ENCODE measurements at places on chromosomes 1 and 21.

- no peak for DNase-seq
- H3K4me1 ChIP-seq, result no peaks in the 10 kb centered on the region
Measured at GRCh38 chr1:75472089-75472970, 138.6 kb downstream of the SLC44A5 start.

GRCh38 chr1:229379846-229380245, 37.0 kb upstream of the CCSAP start:
- no peaks in the 10 kb centered on the region for H3K36me3 ChIP-seq
- H3K27ac ChIP-seq, result no peak overlapping the region
- H3K4me1 ChIP-seq, result no peaks in the 10 kb centered on the region
- no peak overlapping the region for H3K4me3 ChIP-seq
- H3K27me3 ChIP-seq, result no peaks in the 10 kb centered on the region

DNA sequence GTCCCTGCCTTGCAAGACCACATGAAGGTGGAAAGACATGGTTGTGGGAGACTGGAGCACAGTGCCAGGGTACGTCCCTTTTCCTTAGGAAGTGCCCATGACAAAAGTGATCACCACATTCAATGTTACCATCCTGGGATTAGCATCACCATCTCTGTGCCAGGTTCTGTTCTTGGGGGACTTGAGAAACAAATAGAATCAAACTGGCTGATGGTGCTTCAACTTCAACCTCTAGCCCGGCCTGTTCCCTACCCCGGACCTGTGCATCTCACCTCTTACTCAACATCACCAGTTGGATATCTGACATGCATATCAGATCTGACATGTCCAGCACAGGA, 153.3 kb downstream of the GRIK3 start:
- H3K36me3 ChIP-seq, result no peaks in the 10 kb centered on the region
- no peak for DNase-seq
- H3K27me3 ChIP-seq, result peaks cover 3% of the 10 kb centered on the region
- no peaks in the 10 kb centered on the region for H3K4me1 ChIP-seq
- no peak overlapping the region for H3K4me3 ChIP-seq

- peak; percentile 64 for DNase-seq
- H3K27ac ChIP-seq, result no peak overlapping the region
- H3K27me3 ChIP-seq, result no peaks in the 10 kb centered on the region
- no peaks in the 10 kb centered on the region for H3K36me3 ChIP-seq
- no peak overlapping the region for H3K4me3 ChIP-seq
- H3K4me1 ChIP-seq, result no peaks in the 10 kb centered on the region
Measured at GRCh38 chr1:34460193-34460592, 283.5 kb downstream of the C1orf94 start.

DNA sequence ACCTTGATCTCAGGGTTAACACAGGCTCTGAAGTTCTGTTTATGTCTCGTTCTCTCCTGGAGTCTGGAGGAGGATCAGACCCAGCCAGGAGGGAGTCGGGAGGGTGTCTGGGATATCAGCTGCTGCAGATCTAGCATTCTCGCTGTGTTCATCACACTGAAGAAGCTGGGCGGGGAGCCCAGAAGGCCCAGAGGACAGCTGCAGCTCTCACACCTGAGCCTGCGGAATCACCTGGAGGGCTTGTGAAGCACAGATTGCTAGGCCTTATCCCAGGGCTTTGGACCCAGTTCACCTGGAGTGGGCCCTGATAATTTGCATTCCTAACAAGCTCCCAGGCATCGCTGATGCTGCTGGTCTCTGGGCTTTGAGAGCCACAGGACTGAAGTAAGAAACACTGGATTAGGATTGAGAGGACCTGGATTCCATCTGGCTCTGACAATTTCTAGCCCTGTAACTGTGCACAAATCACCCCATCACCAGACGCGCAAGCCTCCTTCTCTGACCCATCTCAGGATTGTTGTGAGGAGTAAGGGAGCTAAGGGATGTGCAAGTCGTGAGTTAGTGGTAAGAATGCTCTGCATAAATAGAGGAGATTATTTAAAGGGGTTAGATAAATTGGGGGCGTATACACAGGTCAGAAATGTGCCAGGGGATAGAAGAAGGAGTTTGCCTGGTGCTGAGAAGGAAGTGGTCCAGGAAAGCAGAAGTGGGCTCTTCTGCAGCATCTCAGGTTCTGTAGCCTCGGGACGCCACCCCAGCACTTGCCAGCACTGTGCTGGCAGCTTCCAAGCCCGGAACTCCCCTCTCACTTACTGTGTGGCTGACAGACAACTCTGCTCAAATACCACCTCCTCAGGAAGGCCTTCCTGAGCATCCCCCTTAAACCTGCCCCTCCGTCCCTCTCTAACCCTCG, 19.1 kb downstream of the ABCA4 start:
- H3K36me3 ChIP-seq, result no peaks in the 10 kb centered on the region
- H3K4me1 ChIP-seq, result peaks cover 7% of the 10 kb centered on the region
- no peak overlapping the region for H3K4me3 ChIP-seq
- DNase-seq, result no peak
- no peak overlapping the region for H3K27ac ChIP-seq

- H3K27me3 ChIP-seq, result peaks cover 2% of the 10 kb centered on the region
- no peak overlapping the region for H3K4me3 ChIP-seq
- peaks cover 9% of the 10 kb centered on the region for H3K36me3 ChIP-seq
- DNase-seq, result no peak
- H3K27ac ChIP-seq, result no peak overlapping the region
- peaks cover 26% of the 10 kb centered on the region for H3K4me1 ChIP-seq
Measured at GRCh38 chr1:172382990-172383389, 37.5 kb upstream of the C1orf105 start.

DNA sequence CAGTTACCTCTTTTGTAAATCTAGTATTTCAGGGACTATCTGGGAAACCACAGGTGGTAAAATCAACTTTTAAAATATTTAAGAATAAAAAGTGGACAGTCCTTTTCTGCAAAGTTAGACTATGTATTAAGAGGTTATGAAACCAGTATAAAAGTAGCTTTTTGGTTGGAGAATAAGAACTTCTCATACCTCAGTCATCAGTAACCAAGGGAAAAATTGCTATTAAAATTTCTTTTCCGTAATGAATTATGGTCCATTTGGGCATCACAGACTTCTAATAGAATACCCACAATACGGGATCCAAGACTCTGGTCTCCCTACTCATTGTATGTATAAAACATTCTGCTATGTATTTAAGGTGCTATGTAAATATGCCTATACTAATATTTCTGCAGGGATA, 51.9 kb downstream of the ABL2 start:
- H3K4me3 ChIP-seq, result no peak overlapping the region
- H3K27me3 ChIP-seq, result no peaks in the 10 kb centered on the region
- no peak overlapping the region for H3K27ac ChIP-seq
- no peaks in the 10 kb centered on the region for H3K36me3 ChIP-seq
- no peak for DNase-seq
- H3K4me1 ChIP-seq, result no peaks in the 10 kb centered on the region

DNA sequence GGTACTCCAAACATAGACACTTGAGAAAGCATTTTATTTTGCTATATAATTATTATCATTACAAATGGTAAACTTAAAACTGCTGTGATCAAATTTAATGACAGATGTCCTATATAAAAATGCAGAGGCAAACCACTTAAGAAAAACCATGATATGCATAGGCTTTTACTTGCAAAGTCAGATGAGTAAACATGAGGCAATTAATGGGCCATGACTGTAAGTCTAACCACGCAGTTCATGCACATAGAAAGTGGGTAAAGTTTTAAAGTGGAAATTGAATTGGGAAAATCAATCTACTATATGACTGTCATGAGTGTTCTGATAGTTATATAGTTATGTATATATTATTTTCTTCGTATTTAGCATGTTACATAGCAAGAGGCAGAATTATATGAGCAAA, 219.2 kb downstream of the PTPRC start:
- H3K4me3 ChIP-seq, result no peak overlapping the region
- H3K27ac ChIP-seq, result no peak overlapping the region
- H3K4me1 ChIP-seq, result no peaks in the 10 kb centered on the region
- H3K27me3 ChIP-seq, result no peaks in the 10 kb centered on the region
- peaks cover 46% of the 10 kb centered on the region for H3K36me3 ChIP-seq
- DNase-seq, result no peak

- H3K27ac ChIP-seq, result no peak overlapping the region
- H3K4me3 ChIP-seq, result no peak overlapping the region
- H3K4me1 ChIP-seq, result no peaks in the 10 kb centered on the region
- no peak for DNase-seq
Measured at GRCh38 chr1:109025694-109026093, 16.2 kb downstream of the WDR47 start.

- H3K4me1 ChIP-seq, result peaks cover 36% of the 10 kb centered on the region
- H3K27me3 ChIP-seq, result peaks cover 1% of the 10 kb centered on the region
- peaks cover 35% of the 10 kb centered on the region for H3K36me3 ChIP-seq
- H3K27ac ChIP-seq, result peak within 1 kb of the TSS; percentile 94
- H3K4me3 ChIP-seq, result peak within 1 kb of the TSS; percentile 89
Measured at GRCh38 chr1:42456010-42456753, at the start of the genes PPCS and ZMYND12. TSS of gene PPCS (plus strand) at chr1:42456543. CDS start at chr1:42456566, 23 bp downstream. TSS of gene ZMYND12 (minus strand) at chr1:42456022. CDS start at chr1:42455997, 25 bp downstream.

- peaks cover 26% of the 10 kb centered on the region for H3K36me3 ChIP-seq
- DNase-seq, result no peak
- H3K27ac ChIP-seq, result no peak overlapping the region
Measured at GRCh38 chr1:213186168-213186567, 135.1 kb downstream of the RPS6KC1 start.

DNA sequence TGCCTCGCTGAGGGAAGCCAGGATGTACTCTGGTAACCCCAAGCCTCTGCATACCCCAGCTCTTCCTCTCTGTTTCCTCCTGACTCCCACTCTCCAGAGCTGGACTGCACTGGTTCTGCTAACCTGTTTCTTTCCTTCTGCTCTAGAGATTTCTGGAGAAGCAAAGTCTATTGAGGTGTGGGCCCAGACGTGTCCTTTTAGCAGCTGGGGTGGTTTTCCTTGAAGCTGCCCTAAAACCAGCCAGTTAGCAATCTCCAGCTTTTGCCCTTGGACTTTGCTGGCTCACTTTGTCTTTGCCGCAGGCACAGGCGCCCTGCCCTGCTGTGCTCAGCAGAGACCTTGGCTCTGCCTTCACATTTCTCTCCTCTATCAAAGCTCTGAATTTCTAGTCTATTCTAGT, 171.8 kb upstream of the IVNS1ABP start:
- H3K4me1 ChIP-seq, result no peaks in the 10 kb centered on the region
- no peaks in the 10 kb centered on the region for H3K36me3 ChIP-seq
- no peak for DNase-seq
- no peak overlapping the region for H3K27ac ChIP-seq
- H3K4me3 ChIP-seq, result no peak overlapping the region

DNA sequence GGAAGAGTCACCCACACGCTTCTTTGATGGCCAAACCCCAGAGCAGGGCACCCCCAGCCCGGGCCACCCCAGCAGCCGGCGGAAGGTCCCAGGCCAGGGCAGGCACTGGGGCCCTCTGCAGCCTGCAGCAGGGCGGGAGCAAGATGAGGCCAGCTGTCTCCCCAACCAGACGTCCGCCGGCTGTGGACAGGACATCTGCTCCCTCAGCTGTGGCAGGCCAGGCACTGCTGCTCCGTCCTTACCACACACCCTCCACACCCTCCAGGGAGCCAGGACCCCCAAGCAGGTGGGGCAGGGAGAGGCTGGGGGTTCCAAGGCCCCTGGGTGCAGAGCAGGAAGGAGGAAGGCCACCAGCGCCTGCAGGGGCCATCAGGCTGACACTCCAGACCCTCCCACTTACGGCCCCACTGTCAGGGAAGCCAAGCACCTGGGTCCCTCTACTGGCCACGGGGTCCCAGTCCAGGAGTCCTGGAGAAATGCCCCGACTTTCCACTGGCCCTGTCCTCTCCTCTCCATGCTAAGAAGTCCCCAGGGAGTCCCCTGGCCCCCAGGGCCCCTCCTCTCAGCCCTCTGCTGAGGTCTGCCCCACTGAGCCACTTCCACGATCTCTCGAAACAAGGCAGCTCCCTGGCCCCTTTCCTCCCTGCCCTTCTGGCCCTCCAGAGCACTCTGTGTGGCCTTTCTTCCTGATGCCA, 5.6 kb downstream of the WNT9A start:
- no peak overlapping the region for H3K27ac ChIP-seq
- peaks cover 8% of the 10 kb centered on the region for H3K4me1 ChIP-seq
- H3K36me3 ChIP-seq, result no peaks in the 10 kb centered on the region
- H3K27me3 ChIP-seq, result peaks cover 12% of the 10 kb centered on the region
- no peak for DNase-seq

- H3K4me3 ChIP-seq, result no peak overlapping the region
- H3K36me3 ChIP-seq, result no peaks in the 10 kb centered on the region
- H3K27ac ChIP-seq, result no peak overlapping the region
- H3K4me1 ChIP-seq, result no peaks in the 10 kb centered on the region
- no peaks in the 10 kb centered on the region for H3K27me3 ChIP-seq
Measured at GRCh38 chr1:7565099-7565750, 205.9 kb upstream of the VAMP3 start.

GRCh38 chr1:189429610-189430009, 1048.1 kb downstream of the BRINP3 start:
- H3K27me3 ChIP-seq, result no peaks in the 10 kb centered on the region
- DNase-seq, result no peak
- no peaks in the 10 kb centered on the region for H3K36me3 ChIP-seq
- no peaks in the 10 kb centered on the region for H3K4me1 ChIP-seq

DNA sequence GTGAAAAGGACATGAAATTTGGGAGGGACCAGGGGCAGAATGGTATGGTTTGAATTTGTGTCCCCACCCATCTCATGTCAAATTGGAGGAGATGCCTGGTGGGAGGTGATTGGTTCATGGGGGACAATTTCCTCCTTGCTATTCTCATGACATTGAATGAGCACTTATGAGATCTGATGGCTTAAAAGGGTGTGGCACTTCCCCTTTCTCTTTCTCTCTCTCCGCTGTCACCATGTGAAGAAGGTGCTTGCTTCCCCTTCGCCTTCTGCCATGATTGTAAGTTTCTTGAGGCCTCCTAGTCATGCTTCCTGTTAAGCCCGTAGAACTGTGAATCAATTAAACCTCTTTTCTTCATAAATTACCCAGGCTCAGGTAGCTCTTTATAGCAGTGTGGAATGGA, 7.6 kb upstream of the GBP4 start:
- H3K4me1 ChIP-seq, result peaks cover 16% of the 10 kb centered on the region
- H3K27ac ChIP-seq, result no peak overlapping the region
- no peak for DNase-seq
- peaks cover 46% of the 10 kb centered on the region for H3K36me3 ChIP-seq
- no peak overlapping the region for H3K4me3 ChIP-seq
- H3K27me3 ChIP-seq, result no peaks in the 10 kb centered on the region

- DNase-seq, result no peak
- peaks cover 11% of the 10 kb centered on the region for H3K27me3 ChIP-seq
- H3K27ac ChIP-seq, result no peak overlapping the region
- H3K4me1 ChIP-seq, result no peaks in the 10 kb centered on the region
- no peaks in the 10 kb centered on the region for H3K36me3 ChIP-seq
- H3K4me3 ChIP-seq, result no peak overlapping the region
Measured at GRCh38 chr1:99553301-99553700, 92.6 kb upstream of the PALMD start.

DNA sequence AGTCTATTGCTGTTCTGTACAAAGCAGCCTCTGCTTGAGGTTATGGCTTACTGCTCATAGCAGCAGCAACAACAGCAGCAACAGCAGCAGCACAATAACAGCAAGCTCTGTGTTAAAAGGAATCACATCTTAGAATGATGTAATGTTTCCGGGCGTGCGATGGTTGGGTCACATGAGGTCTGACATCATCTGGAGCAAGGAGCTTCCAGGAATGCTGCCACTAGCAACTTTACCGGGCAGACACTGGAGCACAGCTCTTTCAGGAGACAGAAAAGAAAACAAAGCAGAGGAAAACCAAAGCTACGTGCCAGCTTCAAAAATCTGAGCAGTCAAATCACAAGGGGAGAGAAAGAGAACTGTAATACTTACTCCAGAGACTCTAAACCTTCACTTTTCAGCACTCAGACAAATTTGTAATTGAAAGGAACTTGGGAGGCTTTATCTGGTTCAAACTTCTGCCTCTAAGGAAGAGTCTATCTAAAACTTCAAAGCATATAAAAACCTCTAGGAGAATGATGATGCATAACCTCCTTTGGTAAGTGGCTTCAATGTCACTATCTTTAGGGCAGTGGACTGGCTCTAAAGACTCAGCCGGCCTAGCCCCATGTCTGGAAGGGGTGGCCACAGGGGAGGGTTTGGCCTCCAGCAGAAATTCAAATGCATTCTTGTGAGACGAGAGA, 28.3 kb upstream of the RAB3GAP2 start:
- peaks cover 21% of the 10 kb centered on the region for H3K27me3 ChIP-seq
- DNase-seq, result no peak
- no peak overlapping the region for H3K27ac ChIP-seq
- H3K36me3 ChIP-seq, result no peaks in the 10 kb centered on the region
- H3K4me3 ChIP-seq, result no peak overlapping the region

Data from activated CD4-positive, alpha-beta T cell treated with anti-CD3 and anti-CD28 coated beads, Interleukin-2, amount 10 ng/mL, durations not matched to agents 7 days and 5 days (primary cell).